Fibroblast of upper back skin (primary cell): ENCODE measurements at places on chromosomes 4 and X.

DNA sequence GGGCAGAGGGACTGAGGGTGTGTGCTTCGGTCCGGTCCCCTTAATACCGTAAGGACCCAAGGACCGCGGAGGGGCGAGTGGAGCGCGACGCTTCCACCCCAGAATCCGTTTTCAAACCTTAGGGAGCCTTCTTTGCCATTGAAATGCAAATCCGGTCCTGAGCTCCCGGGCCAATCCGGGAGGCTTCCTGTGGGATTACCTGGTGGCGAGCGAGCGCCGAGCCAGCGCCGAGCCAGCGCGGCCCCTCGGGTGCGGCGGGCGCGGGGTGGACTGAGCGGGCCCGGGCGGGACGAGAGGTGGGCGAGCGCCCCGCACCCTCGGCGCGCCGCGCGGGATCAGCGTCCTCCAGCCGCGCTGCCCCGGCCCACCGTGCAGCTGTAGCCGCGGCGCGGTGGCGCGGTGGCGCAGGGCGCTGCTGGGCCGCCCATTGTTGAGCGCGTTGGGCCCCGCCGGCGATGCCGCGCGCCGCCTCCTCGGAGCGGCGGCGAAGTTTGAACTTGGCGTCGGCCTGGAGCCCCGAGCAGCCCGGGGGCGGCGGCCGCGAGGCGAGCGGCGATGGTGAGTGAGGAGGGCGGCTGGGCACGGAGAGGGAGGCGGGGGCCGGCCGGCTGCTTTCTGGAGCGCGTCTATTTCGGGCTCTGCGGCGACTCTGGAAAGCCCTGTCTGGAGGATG is 208.7 kb downstream of the SOWAHB start:
- no peak for DNase-seq

DNA sequence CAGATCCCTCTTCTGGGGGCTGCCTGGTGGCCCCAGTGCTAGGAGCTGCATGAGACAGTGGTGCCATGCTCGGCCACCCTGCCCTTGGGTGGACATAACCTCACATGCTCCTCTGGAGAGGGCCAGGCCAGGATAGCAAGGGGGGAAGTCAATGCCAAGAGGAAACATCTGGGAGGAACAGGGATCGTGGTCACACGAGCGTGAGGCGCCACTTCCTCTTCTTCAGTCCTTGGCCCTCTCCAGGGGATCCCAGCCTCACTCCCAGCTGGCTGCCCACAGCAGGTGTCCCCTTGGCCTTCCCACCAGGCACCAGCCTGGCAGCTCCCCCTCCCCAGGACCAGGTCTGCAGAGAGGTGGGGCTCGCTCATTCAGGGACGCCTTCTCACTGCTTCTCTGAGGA is 28.6 kb downstream of the TBC1D14 start:
- DNase-seq, result no peak

- DNase-seq, result no peak
These were observed 74.1 kb upstream of the TMEM164 start for GRCh38 chrX:109928596-109929335.

DNA sequence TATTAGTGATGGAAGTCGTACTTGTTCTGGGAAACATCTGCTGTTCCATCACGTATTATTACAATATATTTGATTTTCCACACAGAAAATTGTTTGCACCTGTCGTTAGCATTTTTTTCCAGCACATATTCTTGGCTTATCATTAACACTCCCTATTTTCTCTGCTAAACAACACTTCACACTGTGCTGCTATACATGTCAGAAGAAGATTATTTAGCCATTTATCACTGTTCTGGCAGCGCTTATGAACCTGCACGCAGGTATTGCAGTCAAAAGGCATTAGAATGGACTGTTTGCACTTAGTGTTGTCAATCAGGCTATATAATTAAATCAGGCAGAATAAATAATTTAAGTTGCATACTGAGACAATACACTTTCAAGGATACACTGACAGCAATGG is 218.6 kb downstream of the CHM start:
- DNase-seq, result no peak

DNA sequence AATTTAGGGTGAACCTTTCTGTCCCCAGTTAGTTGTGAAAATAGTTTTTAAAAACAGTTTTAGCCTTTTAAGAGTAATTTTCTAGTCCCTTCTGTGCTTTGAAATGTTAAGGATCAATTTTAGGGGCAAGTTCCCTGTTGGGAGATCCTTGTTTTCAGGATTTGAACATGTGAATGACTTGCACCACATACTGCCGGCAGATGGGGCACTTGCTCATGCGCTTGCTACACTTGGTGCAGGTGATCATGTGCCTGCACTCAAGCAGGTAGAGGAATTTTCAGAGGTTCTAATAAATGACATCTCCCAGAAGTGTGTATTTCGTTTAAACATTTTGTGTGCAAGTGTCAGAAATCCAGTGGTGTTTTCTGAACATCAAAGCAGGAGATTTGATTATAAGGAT is 195.9 kb downstream of the CHM start:
- no peak for DNase-seq

DNA sequence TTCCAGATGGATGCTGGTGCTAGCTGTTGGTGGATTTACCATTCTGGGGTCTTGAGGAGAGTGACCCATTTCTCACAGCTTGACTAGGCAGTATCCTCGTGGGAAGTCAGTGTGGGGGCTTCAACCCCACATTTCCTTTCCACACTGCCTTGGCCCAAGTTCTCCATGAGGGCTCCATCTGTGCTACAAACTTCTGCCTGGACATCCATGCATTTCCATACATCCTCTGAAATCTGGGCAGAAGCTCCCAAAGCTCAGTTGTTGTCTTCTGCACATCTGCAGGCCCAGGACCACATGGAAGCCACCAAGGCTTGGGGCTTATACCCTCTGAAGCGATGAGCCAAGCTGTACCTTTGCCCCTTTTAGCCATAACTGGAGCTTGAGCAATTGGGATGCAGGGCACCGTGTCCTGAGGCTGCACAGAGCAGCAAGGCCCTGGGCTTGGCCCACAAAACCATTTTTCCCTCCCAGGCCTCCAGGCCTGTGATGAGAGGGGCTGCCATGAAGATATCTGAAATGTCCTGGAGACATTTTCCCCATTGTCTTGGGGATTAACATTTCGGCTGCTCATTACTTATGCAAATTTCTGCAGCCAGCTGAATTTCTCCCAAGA is 248.7 kb upstream of the ANKRD50 start:
- DNase-seq, result no peak

DNA sequence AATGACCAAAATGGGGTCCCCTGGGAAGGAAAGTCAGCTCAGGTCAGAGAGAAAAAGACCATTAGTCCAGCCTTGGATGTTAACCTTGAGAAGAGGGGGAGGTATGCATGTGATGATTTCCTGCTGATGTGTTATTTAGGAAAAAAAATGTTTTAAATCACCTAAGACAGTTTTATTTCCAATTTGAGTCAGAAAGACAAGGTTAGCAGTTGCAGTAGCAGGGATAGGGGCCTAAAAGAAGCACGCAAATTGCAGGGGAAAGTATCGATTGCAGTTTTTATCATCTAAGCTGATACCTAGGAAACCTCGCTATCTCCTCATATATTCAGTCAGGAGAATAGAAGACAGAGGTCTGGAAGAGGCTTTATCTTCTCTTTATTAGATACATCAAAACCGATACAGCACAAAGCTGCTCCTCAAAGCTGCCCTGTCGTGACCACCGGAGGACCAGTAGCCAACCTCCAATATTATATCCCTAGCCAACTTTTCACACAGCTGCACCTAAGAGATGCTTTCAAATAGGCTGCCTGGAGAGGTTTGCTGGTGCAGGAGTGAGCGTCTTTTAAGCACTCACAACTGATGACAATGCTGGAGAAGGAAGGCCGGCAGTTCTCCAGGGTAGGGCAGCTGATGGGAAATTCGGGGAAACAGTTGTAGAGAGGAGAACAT is 289.4 kb downstream of the INPP4B start:
- no peak for DNase-seq

GRCh38 chr4:41525129-41525528 is 12.8 kb upstream of the LIMCH1 start:
- DNase-seq, result peak; percentile 96

- no peak for DNase-seq
These were observed 165.6 kb downstream of the SH3KBP1 start for GRCh38 chrX:19721726-19722370.

- DNase-seq, result peak; percentile 14
These were observed 102.6 kb upstream of the PRKX start for GRCh38 chrX:3815896-3816664.

DNA sequence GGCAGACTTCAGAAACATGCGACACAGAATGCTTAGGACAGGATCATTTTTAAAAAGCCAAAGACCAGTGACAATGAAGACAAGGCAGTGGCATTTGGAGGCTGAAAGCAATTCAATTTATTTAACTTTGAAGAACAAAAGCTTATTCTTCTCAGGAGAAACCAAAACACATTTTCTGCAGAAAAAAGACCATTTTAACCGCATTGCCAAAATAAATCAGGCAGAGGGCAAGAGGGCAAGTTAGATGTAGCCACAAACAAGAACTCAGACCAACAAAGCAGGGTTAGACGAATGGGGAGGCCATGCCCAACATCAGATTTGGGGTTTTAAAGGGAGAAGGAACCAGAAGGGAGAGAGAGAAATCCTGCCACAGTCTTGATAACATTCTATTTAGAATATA is 58.9 kb downstream of the RELL1 start:
- no peak for DNase-seq

DNA sequence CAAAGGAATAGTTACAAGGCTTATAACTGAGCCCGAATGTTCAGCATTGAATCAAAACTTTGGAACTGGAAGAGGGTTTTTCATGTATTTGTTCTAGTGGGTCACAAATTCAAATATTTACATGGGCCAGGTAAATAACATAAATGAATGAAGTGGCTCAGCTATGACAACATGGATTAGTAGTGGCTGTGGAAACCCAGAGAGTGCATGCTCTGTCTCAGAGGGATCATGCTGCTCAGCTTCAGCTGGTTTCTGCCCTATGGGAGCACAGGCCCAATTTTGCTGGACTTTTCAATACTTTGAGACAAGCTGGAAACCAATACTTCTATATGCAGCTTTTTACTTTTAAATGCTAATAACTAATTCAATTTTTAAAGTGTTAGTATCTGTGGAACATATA is 394.0 kb upstream of the TEX13C start:
- no peak for DNase-seq

- no peak for DNase-seq
These were observed 92.2 kb upstream of the INTU start for GRCh38 chr4:127540497-127541025.

DNA sequence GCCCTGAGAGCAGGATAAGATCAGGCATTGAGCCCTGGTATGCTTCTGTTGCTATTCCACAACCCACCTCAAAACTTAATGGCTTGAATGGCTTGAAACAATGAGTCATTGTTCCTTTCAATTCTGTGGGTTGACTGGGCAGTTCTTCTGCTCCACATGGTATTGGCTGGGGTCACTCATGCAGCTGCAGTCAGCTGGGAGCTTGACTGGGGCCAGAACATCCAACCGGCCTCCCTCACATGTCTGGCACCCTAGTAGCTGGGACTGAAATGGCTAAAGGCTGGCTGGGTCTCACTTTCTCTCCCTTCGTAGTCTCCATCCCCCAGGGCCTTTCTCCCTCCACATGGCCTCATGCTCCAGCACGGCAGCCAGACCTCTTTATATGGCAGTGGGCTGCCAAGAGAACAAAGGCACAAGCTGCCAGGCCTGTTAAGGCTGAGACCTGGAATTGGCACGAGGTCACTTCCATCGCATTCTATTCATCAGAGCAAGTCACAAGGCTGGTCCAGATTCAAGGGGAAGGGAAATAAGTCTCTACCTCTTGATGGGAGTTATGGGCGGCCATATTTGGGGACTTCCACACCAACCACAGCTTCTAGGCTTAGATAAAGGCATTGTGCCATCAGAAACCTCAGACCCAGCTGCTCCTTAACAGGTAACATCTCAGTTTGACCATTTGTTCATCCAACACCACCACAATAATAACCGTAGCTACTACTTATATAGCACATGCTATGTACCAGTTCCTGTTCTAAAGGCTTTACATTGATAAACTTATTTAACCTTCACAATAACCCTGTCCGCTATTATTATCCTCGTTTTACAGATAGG is 159.7 kb upstream of the ATP6AP2 start:
- no peak for DNase-seq

DNA sequence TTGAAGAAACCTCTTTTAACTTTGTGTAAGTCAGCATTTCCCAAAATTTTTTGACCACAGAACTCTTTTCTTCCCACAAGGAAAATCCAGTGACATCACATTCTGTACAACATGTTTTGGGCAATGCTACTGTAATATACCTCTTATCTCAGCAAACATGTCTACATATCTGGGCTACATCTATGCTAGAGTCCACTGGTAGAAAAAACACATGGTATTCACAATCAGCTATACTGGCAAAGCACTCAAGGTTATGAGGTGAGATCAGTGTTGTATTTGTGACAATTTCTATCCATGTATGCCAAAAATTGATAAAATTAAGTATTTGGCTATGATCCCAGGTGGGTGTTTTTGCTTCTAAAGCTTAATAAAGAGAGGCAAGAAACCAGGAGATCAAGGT is 98.0 kb downstream of the ATP11C start:
- no peak for DNase-seq

DNA sequence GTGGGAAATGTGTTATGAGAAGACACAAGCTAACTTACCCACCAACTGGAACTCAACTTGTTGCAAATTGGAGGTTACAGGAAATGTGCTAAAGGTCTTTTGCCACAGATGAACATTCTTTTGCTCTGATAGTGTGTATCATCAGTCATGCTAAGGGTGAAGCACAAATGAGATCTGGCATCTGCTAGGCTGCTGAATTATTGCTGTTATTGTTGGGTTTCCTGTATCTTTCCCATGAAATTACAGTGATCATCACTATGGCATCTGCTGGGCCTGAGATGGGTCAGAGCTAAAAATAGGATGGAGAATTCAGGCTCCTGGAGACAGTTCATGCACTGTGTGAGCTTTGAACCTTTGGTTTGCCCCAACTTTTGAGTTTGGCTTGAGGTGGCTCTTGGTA is 124.5 kb downstream of the NPNT start:
- peak; percentile 62 for DNase-seq

DNA sequence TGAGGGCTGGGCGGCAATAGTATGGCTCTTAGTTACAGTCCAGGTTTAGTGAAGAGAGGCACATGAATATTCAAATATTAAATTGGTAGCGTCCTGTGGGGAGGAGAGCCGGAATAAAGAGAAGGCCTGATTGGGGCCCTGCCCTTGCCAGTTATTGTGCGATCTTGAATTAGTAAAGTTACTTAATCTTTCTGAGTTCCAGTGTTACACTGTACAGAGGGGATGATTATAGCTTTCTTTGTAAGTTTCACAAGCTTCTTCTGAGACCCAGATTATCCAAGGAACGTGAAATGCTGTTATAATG is 1.2 kb downstream of the METAP1 start:
- no peak for DNase-seq

GRCh38 chr4:1198098-1198844 is 25.9 kb upstream of the SPON2 start:
- peak; percentile 28 for DNase-seq

- peak; percentile 39 for DNase-seq
These were observed 140.0 kb upstream of the HCCS start for GRCh38 chrX:10971176-10971575.
